ENCODE measurements at places on chromosomes 11 and 22.

DNA sequence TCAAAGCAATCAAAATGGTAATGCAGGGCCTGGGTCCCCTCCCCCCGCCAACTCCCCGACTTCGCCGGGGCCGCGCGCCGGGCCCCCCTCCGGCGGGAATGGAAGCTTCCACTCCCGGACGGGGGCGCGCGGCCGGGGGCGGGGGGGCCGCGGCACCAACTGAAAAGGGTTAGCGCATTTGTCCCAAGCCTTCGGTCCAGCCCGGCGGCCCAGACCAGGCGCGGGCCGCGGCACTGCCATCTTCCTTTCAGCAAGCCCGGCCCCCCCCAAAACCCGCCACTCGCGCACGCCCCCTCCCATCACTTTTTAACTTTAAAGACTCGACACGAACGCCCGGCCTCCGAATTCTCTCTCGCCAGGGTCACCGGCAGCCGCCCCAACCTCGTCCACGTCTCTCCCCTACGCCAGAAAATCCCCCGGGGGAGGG, 2.8 kb downstream of the PHF21B start:
- no peak overlapping the region for H3K27ac ChIP-seq
- H3K4me1 ChIP-seq: peaks cover 23% of the 10 kb centered on the region
- peak overlapping the region; percentile 32 for H3K4me3 ChIP-seq

DNA sequence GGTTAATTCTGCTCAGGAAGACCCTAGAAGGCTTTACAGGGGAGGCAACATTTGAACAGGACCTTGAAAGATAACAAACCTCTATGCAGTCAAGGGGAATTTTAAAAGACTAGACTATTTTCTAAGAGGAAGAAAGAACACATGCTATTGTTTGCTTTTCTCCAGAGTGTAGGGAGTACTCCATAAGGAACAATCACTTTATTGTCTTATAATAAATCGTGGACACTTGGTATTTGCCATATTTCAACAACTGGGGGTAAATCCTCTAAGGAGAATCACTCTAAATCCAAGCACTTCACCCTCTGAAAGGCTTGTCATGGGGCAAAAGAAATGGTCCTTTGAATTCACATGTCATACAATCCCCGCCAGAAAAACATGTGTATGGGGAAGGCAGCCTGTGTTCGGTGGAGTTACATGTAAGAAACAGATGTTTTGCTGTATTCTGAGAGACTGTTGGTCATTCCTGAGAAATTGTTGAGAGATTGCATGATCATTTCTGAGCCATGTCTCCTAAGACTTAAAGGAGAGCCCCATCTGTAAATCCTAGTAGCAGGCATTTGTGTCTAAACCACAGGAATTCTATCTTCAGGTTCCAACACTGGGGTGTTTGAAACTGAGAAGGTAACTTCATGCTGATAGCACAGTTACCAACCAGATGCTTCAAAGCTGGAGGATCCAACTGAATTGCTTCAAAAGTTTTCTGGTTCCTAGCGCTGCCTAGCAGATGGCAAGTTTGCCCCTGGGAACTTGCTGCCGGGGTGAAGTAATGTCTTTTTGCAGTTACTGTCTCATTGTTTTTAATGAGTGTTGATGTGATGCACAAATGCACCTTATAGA, 66.8 kb downstream of the FZD4 start:
- no peaks in the 10 kb centered on the region for H3K4me1 ChIP-seq
- DNase-seq: no peak
- H3K4me3 ChIP-seq: no peak overlapping the region
- no peaks in the 10 kb centered on the region for H3K36me3 ChIP-seq
- H3K27ac ChIP-seq: no peak overlapping the region

DNA sequence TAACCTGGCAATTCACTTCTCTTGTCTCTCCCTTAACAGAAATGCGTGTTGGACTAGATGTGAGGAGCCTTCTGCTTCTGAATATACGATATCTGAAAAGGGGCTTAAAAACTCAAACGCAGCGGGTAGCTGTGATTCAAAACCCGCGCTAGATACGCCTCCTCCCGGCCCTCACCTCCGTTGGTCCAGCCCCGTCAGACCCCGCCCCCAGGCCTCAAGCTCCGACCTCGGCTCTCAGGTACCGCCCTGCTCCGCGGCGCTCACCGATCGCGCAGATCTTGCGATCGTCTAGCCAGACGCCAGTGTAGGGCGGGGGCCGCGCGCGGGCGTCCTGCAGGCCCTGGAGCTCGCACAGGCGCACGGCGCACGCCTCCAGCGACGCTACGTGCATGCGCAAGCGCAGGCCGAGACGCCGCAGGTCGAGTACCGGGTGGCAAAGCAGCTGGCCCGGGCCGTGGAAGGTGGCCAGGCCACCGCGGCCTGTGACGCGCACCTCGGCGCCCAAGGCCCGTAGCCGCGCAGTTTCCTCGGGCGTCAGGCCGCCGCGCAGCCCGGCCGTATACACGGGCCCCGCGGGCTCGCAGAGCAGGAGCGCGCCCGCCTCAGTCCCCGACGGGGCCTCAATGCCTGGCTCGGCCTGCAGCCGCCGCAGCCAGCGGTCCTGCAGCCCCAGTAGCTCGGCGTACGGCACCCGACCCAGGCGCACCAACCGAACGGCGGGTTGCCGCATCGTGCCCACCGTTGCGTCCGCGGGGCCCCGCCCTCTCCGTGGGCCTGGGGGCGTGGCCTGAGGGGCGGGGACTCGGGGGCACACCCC, at the start of gene LIPT2:
TSS of gene LIPT2 (minus strand) at position 751 of the 817 bp plus-strand sequence. CDS start at position 730, 21 bp downstream.
- no peaks in the 10 kb centered on the region for H3K4me1 ChIP-seq
- H3K4me3 ChIP-seq: peak within 1 kb of the TSS; percentile 74
- no peaks in the 10 kb centered on the region for H3K27me3 ChIP-seq
- peak within 1 kb of the TSS; percentile 97 for H3K27ac ChIP-seq
- H3K36me3 ChIP-seq: no peaks in the 10 kb centered on the region
- peak; percentile 99 for DNase-seq

DNA sequence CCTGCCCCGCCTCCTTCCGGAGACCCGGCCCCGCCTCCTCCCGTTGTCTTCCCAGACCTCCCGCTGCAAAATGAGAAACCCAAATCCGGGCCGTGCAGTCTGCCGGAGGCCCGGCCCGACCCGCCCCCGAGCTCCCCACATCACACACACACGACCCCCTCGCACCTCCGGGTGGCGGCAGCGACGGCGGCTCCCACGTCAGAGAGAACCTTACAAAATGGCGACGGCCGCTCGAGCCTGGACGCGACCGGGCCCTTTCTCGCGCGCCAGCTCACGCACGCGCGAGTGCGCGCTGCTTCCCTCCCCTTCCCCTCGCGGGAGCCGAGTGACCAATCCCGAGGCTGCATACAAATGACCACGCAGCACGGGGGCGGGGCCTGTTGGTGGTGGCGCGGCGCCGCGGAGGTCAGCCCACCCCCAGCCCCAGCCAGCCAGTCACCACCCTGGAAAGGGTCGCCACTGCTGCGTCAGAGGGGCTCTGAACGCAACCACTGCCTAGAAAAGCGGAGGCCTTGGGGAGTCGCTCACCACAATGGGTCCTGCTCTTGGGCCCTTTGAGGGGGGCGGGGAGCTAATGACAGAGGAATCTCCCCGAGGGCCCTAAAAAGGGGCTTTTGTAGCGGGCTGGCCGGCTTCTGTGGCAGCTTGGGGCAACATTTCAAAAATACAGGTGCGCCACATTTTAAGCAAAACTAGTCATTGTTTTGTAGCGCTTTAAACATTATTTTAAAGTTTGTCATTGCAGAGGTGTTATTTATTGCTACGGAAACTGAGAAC, at the start of gene RBM4B:
TSS of gene RBM4B (minus strand) at position 289 of the 777 bp plus-strand sequence. CDS start 808 bp downstream, outside the sequence.
- peaks cover 23% of the 10 kb centered on the region for H3K4me1 ChIP-seq
- no peaks in the 10 kb centered on the region for H3K27me3 ChIP-seq
- peak within 1 kb of the TSS; percentile 98 for H3K27ac ChIP-seq
- peak within 1 kb of the TSS; percentile 80 for H3K4me3 ChIP-seq
- no peaks in the 10 kb centered on the region for H3K36me3 ChIP-seq

- no peaks in the 10 kb centered on the region for H3K36me3 ChIP-seq
- peaks cover 22% of the 10 kb centered on the region for H3K4me1 ChIP-seq
- no peaks in the 10 kb centered on the region for H3K27me3 ChIP-seq
- no peak overlapping the region for H3K27ac ChIP-seq
- DNase-seq: no peak
- H3K4me3 ChIP-seq: no peak overlapping the region
Measured at GRCh38 chr22:28137036-28137435, 218.0 kb upstream of the PITPNB start.

GRCh38 chr11:31117038-31117437, 252.5 kb downstream of the DCDC1 start:
- no peaks in the 10 kb centered on the region for H3K36me3 ChIP-seq
- no peaks in the 10 kb centered on the region for H3K27me3 ChIP-seq
- no peak for DNase-seq
- H3K4me3 ChIP-seq: no peak overlapping the region

GRCh38 chr11:61738776-61739175, 13.7 kb upstream of the MYRF start:
- H3K27me3 ChIP-seq: no peaks in the 10 kb centered on the region
- no peak overlapping the region for H3K4me3 ChIP-seq

GRCh38 chr11:68803766-68804165, 38.0 kb downstream of the CPT1A start:
- H3K4me1 ChIP-seq: no peaks in the 10 kb centered on the region
- H3K27ac ChIP-seq: no peak overlapping the region
- no peak for DNase-seq
- H3K27me3 ChIP-seq: no peaks in the 10 kb centered on the region
- H3K4me3 ChIP-seq: no peak overlapping the region

GRCh38 chr11:47991894-47992293, 11.5 kb downstream of the PTPRJ start:
- no peak overlapping the region for H3K4me3 ChIP-seq
- H3K36me3 ChIP-seq: no peaks in the 10 kb centered on the region
- H3K27me3 ChIP-seq: no peaks in the 10 kb centered on the region
- H3K4me1 ChIP-seq: peaks cover 21% of the 10 kb centered on the region

- no peaks in the 10 kb centered on the region for H3K4me1 ChIP-seq
- no peaks in the 10 kb centered on the region for H3K27me3 ChIP-seq
- no peak overlapping the region for H3K4me3 ChIP-seq
- no peaks in the 10 kb centered on the region for H3K36me3 ChIP-seq
- no peak for DNase-seq
- no peak overlapping the region for H3K27ac ChIP-seq
Measured at GRCh38 chr11:88535916-88536547, 198.5 kb upstream of the CTSC start.

- no peaks in the 10 kb centered on the region for H3K27me3 ChIP-seq
- no peak for DNase-seq
- H3K4me3 ChIP-seq: no peak overlapping the region
- peaks cover 22% of the 10 kb centered on the region for H3K36me3 ChIP-seq
- H3K4me1 ChIP-seq: peaks cover 8% of the 10 kb centered on the region
- H3K27ac ChIP-seq: no peak overlapping the region
Measured at GRCh38 chr11:102407901-102408300, 44.7 kb downstream of the TMEM123 start.

All from upper lobe of right lung (tissue), 1 donor.